GM04504 (cell line): ENCODE measurements at places on chromosomes 2 and 18.

DNA sequence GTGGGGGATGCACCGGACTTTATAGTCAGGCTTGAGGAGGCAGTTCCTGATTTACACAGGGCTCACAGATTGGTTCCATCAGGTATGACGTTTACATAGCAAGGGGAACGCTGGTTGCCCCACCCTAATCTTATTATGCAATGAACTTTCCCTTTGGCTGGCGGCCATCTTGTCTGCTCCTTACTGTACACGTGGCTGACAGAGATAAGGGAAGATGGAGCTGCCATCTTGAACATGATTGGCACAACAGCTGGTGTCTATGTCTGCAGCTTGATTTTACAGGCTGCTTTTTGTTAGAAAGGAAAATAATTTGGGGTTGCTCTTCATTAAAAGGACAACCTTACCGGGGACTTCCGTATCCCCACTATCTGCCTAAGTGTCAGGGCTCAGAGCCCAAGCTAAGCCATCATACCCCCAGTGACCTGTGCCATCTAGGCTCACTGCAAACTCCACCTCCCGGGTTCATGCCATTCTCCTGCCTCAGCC lies 33.5 kb upstream of the ATG16L1 start:
- DNase-seq, result no peak

DNA sequence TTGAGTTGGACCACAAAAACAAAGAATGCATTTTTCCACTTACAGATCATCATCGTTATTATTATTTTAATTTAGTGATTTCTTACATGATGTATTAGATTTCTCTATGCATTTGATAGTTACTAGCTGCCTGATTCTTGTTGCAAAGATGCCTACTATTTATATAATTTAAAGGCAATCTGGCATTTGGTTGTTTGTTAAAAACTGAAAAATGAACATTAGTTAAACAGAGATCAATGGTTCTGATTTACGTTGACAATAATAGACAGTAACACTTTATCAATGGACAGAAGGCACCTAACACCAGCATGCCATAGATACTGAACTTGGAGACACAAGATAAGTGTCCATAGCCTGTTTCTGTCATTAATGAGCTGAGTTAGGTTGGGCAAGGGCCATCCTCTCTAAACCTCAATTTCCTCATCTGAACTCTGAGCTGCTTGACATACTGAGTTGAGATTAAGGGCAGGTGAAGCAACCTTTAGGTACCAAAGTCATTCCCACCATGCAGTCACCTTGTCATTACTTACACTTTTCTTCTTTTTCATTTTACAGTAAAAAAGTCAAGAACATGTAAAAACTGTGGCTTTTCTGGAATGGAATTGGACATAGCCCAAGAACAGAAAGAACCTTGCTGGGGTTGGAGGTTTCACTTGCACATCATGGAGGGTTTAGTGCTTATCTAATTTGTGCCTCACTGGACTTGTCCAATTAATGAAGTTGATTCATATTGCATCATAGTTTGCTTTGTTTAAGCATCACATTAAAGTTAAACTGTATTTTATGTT lies 3.1 kb downstream of the CCL20 start:
- DNase-seq, result no peak

- DNase-seq, result no peak
Observed at GRCh38 chr2:216758256-216759155, 63.2 kb upstream of the IGFBP5 start.

GRCh38 chr2:37766106-37766505 lies 94.7 kb upstream of the CDC42EP3 start:
- no peak for DNase-seq

- no peak for DNase-seq
Observed at GRCh38 chr2:35443087-35443486, 912.5 kb upstream of the CRIM1 start.

GRCh38 chr2:172345956-172346555 lies 81.3 kb upstream of the ITGA6 start:
- no peak for DNase-seq

DNA sequence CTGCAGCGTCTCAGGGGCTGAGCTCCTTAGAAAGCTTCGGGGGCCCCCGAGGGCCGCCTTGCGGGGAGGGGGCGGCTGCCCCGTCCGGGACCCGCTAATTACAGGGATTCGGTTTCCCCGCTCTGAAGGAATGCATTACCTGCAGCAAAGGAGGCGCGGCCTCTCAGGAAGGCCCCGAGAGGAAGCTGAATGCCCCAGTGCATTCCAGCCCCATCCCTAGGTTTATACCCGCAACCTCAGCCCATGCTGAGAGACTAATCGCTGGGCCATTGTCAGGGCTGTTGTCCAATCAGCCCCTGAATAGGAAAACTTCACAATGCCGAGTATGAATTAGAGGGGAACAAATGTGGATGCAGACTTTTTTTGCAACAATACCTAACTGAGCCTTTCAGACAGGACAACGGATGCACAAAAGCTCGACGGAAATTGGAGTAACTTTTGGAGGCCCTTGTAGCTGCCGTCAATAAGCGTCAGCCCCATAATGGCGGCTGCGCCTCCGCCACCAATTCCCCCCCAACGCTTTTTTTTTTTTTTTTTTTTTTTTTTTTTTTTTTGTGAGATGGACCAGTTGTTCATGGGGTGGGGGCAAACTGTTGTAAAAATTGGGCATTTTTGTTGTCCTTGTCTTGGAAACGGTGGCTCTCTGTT lies 138.6 kb upstream of the SIX3 start:
- no peak for DNase-seq

- no peak for DNase-seq
Observed at GRCh38 chr2:122412360-122412759, 656.9 kb downstream of the TSN start.

- no peak for DNase-seq
Observed at GRCh38 chr2:233353101-233353768, 1.1 kb upstream of the DGKD start.

DNA sequence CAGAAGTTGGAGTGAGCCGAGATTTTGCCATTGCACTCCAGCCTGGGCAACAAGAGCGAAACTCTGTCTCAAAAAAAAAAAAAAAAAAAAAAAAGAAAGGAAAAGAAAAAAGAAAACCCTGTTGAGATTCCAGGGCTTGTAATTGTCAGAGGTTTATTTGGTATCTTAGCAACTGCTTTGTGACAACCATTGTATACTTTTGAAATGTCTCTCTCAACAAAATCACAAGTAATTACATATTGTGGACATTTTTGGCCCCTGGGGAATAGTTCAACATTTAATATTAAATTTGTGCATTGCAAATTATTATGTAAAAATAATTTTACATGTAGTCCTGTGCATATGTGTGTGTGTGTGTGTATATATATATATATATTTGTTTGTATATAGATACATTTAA lies 270.8 kb downstream of the GALNT13 start:
- DNase-seq, result no peak
